ENCODE measurements at places on chromosomes 1 and 21.

GRCh38 chr1:59015708-59016107 is 231.9 kb upstream of the JUN start:
- no peak for DNase-seq

DNA sequence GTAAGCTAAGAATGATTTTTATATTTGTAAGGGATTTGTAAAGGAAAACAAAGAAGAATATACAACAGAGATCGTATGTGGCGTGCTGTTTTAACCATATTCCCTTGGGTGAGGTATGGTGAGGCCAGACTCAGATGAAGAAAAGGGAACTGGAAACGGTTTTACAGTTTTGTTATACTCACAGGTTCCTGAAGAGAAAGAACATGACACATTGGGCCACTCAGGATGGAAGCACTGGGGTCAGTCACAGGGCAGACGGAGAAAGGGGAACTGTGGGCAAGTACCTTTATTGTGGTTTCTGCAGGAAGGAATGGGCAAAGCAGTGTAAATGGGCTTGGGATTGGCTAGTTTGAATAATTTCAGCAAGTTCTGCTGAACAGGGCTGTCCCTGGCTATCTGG is 177.4 kb downstream of the LBR start:
- no peak for DNase-seq

DNA sequence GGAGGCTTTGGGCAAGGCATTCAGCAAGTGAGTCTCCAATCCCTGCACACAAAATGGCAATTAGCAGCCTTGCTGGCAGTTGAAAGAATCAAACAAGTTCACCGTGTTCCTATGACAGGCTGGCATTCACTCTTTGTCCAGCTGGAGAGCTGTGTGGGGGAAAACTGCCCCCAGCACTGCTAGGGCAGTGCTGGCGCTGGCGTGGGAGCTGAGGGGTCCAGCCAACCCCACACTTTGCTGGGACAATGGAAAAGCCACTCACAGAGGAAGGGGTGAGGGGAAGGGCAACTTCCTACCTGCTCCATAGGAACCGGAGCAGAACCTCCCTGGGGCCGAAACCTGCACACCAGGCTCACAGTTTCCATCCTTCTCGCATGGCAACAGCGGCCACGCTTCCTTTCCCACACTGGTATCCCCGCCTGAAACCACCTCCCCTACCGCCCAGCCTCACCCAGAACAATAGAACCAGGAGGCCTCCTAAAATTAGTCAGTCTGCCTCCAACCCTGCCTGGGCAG is 26.7 kb upstream of the KCNN3 start:
- no peak for DNase-seq

- no peak for DNase-seq
These were observed 12.3 kb upstream of the PHC2 start for GRCh38 chr1:33443080-33443704.

GRCh38 chr1:179786815-179787685 is 44.0 kb downstream of the FAM163A start:
- no peak for DNase-seq

DNA sequence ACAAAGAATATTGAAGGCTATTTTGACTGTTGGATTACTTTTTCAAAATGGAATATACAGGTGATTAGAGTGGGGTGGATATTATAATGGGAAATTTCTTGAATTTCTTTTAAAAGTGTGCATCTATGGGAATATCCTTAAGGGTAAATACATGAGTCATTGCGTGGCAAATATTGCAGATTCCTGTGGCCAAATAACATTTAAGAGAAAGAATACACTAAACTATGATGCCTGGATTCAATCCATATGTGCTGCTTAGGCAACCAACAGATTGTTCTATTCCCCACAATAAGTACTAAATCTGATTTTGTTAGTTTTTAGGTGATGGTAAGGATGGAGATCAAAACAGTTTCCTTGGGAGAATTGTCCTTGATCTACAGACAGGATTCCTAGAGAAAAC is 119.5 kb downstream of the HMCN1 start:
- no peak for DNase-seq

- no peak for DNase-seq
These were observed 43.3 kb upstream of the ATP1A1 start for GRCh38 chr1:116329524-116330341.

GRCh38 chr1:211654838-211655787 is 20.3 kb downstream of the NEK2 start:
- no peak for DNase-seq

DNA sequence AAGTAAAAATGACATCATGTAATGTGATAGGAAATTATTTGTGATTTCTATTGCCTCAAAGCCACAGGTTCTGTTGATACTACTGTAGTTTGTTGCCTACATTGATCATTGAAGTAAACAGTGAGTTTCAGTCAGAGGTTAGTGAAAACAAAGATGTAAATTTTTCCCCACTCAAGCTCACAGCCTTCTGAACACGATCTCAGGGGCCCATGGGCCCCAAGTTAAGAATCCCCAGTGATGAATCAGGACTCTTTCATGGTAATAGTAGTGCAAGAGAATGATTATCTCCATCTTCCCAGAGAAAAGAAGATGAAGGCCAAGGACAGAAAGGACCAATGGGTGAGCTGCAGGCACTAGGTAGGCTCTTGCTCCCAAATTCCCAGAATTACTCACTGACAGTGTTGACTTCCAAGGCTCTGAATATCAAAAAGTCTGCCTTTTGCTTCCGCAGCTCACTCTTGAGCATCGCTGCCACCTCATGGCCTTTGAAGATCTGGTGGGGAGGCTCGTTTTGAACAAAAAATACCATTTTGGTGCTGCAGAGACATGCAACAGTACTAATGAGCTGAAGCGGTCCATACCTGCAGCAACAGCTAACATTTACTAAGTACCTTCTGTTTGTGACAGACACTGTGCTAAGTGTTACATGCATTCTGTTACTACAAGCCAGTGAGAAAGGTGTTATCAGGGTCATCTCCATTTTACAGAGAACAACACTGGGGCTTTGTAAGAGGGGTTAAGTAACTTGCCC is 113.3 kb downstream of the KIAA0319L start:
- no peak for DNase-seq

DNA sequence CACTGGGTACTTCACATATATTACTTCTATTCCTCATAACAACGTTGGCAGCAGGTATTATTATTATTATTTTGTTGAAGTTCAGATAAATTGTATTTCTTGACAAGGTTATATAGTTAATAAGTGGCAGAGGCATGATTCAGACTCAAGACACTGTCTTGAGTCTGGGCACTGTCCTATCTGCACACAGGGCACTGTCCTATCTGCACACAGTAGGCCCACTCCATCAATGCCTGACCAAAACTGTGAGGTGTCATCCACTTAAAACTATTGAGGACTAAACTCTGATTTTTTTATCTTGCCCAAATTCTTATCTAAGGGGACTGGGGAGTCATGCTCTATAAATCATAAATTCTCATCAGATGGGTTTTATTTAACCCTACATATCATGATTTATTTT is 23.8 kb upstream of the IER5 start:
- DNase-seq = no peak

DNA sequence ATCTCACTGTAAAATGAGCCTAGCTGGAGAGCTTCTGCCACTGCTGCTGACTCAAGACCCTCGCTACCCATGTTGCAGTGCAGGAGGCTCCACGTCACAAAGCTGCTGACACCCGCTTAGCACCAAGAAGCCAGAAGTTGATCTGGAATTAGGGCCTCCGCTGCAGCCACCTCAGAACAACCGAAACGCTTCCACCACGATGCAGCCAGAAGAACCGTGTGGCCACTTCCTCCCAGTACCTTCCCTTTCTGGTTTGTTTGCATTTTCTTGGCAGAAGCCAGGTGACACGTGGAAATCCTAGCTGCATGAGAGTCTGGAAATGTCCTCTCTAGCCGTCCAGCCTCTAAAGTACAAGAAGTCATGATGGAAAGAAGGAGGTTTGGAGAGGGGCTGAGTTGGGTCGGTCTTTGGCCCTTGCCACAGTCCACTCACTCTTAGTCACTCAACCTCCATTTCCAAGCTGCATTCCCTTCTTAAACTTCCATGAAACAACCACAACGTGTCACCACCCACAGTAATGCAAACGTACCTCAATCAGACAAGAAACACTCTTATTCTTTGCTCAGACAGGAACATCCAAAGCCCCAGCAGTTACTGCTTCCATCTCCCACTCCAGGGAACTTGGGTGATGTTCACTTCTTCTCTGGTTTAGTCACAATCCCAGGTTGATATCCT is 10.0 kb upstream of the CDA start:
- no peak for DNase-seq

DNA sequence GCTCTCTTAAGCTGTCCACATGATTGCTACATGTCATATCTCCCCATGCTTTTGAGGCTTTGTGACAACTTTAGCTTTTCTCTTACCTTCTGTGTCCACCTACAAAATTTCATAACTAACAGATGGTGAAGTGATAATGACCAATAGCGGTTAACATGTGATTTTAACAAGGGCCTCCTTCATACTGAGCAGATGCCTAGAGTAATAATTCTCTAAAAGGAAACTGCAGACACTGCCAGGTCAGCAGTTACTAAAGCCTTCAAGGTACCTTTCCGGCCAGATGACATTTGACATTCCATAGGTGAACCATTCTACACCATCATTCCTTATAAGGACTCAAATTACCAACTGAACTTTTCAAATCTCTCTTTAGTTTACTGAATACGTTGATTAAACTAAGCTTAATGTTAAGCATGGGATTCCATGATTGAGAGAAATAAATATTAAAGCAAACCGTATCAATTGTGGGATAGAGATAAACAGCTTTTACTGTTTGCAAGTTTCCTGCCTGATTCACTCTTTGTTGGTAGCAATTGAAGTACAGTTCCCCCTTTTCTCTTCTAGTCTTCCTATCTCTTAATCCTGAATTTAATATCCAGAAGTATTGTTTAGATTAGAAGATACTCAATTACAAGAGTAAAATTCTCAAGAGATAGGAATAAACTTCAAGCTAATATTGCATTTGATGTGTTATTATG is 205.1 kb downstream of the PLA2G4A start:
- no peak for DNase-seq

DNA sequence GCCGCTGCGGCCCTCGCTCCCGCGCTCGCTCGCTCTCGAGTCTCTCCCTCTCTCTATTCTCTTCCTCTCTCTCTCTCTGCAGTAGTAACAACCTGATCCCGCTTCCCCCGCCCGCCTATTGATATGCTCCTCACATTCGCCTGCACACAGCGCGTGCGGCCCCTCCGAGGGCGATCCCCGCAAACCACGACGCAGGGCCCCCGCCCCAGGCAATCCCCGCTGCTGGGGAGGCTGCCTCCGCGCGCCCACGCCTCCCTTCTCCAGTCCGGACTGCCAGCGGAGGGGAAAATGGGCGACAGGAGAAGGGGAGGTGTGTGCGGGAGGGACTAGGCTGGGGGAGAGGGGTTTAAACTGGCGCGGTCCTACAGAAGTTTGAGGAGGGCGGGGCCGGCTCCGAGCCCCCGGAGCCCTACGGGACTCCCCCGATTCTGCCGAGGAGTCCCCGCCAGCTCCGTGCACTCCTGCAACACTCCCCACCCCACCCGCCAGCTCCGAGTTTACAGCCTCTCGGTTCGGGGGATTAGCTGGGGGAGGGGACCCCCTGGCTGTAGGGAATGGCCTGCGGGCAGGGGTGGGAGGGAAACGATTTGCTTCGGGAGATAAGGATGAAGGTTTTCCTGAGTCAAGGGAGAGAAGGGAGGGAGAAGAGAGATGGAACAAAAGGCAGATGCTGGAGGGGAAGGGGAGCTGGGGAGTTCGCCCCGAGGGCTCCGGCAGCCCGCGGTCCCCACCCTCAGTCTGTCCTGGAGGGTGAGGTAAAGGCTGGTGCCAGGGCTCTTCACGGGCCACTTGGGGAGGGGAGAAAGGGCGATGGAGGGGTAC is 66.6 kb downstream of the SYT2 start:
- no peak for DNase-seq

- no peak for DNase-seq
These were observed 71.8 kb upstream of the SPATA6 start for GRCh38 chr1:48543854-48544253.

DNA sequence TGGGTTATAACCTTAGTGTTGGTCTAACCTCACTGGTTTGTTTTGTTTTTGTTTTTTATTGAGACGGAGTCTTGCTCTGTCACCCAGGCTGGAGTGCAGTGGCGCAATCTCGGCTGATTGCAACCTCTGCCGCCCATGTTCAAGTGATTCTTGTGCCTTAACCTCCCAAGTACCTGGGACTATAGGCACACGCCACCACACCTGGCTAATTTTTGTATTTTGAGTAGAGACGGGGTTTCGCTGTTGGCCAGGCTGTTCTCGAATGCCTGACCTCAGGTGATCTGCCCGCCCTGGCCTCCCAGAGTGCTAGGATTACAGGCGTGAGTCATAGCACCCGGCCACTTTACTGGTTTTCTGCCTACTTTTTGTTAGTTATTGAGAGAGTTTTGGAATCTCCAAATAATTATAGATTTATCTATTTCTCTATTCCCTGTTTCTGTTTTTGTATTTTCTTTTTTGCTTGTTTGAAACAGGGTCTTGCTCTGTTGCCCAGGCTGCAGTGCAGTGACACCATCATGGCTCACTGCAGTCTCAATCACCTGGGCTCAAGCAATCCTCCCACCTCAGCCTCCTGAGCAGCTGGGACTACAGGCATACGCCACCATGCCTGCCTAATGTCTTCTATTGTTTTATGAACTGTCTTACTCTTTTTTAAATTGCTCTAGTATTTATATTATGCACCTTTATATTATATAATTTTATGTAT is 21.4 kb downstream of the SMG7 start:
- DNase-seq = no peak

DNA sequence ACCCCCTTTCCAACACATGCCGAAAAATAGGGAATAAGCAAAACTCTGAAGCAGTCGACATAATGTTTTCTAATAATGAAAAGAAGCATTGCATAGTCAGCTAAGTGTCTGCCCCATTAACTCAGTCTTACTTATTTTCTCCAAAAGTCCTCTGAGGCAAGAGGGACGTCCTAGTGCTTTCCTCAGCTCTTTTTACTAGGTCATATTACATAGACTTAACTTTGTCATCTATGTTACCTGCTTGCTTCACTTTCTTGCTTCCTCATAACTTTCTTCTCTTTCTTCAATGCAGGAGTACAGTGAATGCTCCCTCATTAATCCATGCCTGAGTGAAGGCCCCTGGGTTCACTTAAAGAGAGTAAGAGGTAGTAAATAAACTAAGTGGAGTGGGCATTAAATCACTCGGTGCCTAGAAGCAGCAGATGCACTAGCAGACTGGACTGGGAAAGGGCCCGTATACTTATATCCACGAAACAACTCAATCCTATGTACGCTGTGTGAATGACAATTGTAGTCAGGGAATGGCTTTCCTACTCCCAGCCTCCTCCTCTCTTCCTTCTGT is 210.5 kb upstream of the SPAG17 start:
- DNase-seq = peak; percentile 6

DNA sequence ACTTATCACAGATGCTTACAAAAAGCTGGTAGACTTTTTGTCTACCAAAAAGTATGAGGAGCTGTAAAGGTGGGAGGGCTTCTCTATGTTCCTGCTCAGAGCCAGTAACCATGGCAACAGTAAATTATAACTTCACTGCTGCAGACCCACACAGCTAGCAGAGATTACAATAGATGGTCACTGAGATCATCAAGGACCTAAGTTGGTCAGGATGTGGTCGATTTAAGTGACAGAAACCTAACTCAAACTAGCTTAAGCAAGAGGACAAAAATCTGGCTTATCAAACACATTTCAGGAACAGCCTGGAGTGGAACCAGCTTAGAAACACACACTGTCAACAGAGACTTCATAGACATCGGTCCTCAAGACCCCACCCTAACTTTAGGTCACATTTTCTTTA is 113.4 kb upstream of the ATP1A1 start:
- DNase-seq = no peak

- no peak for DNase-seq
These were observed 7.8 kb downstream of the AJAP1 start for GRCh38 chr1:4662168-4662567.

- DNase-seq = no peak
These were observed 154.7 kb downstream of the GRIK3 start for GRCh38 chr1:36879613-36880012.

GRCh38 chr1:168365719-168366479 is 85.2 kb downstream of the TBX19 start:
- no peak for DNase-seq
